Tibial nerve (tissue), 4 donors: ENCODE measurements at places on chromosomes 16 and 17.

- DNase-seq: no peak
These were observed 593.8 kb downstream of the MAF start for GRCh38 chr16:79006765-79007164.

DNA sequence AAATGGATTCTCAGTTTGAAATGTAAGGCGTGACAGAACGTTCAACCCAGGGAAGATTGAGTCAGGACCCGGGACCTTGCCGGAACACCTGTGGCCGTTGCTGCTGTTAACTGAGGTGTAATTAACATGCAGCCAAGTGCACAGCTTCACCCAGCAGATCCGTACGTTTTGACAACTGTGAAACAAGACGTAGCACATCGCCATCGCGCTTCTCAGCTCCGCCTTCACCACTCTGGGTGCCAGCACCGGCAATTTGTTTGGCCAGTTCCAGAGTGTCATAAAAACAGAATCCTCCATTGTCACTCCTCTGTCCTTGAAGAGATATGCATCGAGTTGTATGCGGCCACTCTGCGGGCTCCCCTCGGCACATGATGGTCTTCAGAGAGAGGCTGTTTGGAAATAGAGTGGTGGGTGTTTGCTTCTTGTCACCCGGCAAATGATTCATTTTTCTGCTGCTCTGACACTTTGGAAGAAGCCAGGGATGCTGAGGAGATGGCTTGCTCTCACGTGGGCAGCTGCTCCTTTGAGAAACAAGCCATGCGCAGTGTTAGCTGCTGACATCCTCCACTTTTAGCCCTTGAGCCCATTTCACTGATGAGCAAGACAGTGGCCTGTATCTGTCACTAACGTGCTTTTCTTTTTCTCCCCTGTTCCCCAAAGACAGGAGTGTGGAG is 22.6 kb downstream of the NAA60 start:
- DNase-seq: no peak

GRCh38 chr17:1789936-1790335 is 28.1 kb downstream of the SERPINF1 start:
- DNase-seq: no peak

GRCh38 chr17:81957691-81958432 is 3.1 kb downstream of the NOTUM start:
- no peak for DNase-seq

GRCh38 chr16:85149776-85150175 is 37.5 kb upstream of the CIBAR2 start:
- DNase-seq: no peak

GRCh38 chr16:24114876-24115275 is 141.3 kb upstream of the CACNG3 start:
- DNase-seq: no peak

- DNase-seq: no peak
These were observed 9.2 kb downstream of the MPV17L start for GRCh38 chr16:15404792-15405191.
